ENCODE measurements at places on chromosomes 5 and 9.

GRCh38 chr5:158856794-158857193 is 242.9 kb downstream of the EBF1 start:
- no peak for DNase-seq

- DNase-seq, result no peak
Observed at GRCh38 chr9:95217936-95218335, 99.6 kb downstream of the FANCC start.

GRCh38 chr9:85427772-85428171 is 314.0 kb downstream of the AGTPBP1 start:
- DNase-seq, result no peak

- no peak for DNase-seq
Observed at GRCh38 chr5:126846344-126846743, 69.4 kb downstream of the LMNB1 start.

GRCh38 chr5:20972419-20972925 is 984.5 kb upstream of the CDH18 start:
- DNase-seq, result no peak

GRCh38 chr5:141260458-141261237 is 15.5 kb downstream of the PCDHB15 start:
- no peak for DNase-seq

DNA sequence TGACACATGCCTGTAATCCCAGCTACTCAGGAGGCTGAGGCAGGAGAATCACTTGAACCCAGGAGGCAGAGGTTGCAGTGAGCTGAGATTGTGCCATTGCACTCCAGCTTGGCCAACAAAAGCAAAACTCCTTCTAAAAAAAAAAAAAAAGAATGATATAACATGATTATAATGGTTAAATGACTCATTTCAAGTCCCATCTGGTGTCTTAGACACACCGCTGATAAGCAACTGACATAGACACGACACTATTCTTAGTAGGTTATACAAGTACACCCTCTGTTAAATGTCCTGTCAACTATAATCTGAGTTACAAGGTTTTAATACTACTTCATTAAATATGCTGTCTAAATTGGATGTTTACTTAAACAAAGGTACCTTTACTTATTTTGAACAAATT is 405.3 kb upstream of the CLINT1 start:
- no peak for DNase-seq

- no peak for DNase-seq
Observed at GRCh38 chr5:2515180-2515764, 236.2 kb downstream of the IRX2 start.

DNA sequence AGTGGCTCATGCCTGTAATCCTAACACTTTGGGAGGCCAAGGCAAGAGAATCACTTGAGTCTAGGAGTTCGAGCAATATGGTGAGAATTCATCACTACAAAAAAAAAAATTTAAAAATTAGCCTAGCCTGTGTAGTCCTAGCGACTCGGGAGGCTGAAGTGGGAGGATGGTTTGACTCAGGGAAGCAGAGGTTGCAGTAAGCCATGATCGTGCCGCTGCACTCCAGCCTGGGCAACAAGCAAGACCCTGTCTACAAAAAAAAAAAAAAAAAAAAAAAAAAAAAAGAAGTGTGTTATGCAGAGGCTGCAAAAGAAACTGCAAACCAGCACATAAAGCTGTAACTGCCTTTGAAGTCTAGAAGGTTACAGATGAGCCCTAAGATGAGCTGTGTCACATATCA is 116.9 kb upstream of the SLC1A3 start:
- DNase-seq, result no peak

DNA sequence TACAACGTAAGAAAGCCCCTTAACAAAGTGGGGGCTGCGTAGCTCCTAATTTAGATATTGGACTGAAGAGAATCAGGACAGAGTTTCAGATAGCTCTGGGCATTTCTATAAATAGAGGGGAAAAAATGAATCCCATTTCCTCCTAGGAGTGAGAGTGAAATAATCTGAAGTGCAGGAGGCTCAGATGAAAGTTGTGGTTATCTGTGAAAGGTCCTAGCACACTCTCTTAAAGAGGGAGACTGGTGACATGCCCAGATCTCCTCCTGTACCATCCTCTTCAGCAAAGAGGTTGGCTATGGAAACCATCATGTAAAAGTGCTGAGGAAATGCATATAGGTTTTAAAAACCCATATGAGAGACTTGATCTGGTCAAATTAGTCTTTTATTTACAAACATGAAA is 143.4 kb downstream of the GABRB2 start:
- no peak for DNase-seq

DNA sequence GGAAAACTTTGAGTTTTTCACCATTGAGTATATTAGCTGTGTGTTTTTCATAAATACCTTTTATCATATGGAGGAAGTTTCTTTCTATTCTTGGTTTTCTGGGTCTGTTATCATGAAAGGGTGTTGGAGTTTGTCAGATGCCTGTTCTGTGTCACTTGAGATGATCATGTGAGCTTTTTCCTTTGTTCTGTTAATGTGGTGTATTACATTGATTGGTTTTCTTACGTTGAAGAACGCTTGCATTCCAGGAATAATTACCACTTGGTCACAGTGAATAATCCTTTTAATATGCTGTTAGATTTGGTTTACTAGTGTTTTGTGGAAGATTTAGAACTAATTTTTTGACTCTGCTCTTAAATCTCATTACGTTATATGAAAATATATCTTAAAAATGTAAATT is 7.8 kb downstream of the PLEKHG4B start:
- no peak for DNase-seq

DNA sequence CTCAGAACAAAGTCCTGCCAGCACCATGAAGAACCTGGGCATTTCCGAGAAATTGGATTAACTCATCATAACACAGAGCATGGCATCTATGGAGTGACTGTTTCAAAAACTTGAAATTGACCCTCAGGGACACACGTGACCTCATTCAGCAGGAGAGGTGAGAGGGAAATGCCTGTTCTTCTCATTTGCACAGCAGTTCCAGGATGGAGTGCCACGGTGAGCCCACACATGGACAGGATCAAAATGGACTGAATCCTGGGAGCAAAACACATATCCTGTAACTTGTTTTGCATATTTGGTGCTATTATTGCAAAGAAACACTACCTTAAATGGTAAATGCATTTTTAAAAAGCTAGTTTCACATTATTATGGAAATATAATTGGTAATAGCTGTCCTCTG is 256.1 kb upstream of the IRX2 start:
- no peak for DNase-seq

DNA sequence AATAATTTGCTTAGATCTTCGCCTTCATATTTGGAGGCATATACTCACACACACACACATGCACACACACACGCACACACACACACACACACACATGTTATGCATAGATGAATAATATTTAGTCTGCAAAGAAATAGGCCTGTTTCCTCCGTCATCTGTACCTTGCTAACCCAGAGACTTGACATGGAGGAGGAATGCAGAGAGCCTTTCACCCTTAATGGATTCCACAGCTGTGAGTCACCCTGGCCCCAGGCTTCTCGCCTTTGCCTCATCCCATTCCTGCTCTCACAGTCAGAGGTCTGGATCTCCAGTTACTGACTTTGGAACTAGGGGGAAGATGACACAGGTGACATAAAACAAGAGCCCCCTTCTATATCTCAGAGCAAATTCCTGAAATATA is 29.7 kb downstream of the ZNF462 start:
- DNase-seq, result peak; percentile 85

GRCh38 chr5:155591273-155591672 is 577.7 kb downstream of the KIF4B start:
- DNase-seq, result no peak

DNA sequence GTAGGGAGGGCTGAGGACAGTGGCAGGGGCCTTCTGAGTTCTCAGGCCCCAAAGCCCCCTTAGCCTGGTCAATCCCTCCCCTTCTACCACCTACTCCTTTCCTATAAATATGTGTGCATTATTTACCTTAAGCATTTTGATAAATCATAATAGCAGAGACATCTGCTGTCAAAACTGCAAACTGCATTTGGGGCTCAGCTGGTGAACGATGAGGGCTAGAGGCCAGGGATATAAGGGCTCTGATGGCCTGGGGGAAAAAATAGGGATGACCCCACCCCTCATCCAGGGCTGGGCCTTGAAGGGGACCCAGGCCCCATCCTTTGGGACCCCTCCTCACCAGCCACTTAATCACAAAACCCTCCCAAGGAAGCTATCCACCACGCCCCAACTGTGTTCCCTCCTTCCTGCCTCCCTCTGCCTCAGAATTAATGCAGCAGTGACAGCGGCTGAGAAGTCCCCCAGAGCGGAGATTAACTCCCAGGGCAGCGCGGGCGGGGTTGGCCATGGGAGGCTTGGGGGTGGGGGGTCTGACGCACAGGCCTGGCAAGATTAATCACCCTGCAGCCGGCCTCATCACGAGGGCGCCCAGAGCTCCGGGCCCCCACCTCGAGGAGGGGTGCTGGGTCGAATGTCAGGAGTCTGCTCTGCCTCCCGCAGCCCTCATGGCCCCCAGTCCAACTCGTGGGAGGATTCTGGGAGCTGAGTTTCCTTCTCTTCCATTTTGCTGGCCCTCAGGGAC is 42.1 kb downstream of the CXXC5 start:
- no peak for DNase-seq

GRCh38 chr5:9545992-9546851 is at the start of gene SEMA5A:
Gene SEMA5A, minus strand, starts transcription at chr5:9546075. Its CDS starts 166,129 bp downstream, at chr5:9379946.
- no peak for DNase-seq

DNA sequence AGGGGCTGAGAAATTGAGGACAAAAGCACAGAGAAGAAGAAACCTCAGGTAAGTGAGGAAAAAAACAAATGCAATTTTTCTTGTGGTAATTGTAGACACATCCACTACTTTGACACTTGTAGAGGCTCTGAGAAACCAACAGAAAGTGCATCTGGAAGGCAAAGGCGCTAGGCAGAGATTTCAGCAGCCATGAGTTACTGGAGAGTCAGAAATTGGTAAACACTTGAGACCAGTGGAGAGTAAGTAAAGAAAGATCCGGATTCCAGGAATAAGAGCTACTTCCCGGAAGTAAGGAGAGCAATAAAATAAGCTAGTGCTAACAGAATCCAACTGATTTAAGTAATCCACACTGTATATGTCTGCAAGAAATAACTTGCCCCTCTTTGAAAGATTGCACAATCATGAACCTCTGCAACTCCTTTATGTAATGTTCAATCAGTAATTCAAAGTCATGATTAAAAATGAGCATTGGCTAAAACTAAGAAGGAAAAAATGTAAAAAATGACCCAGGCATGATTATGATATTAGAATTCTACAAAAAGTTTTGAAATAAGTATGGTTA is 382.1 kb downstream of the CDH18 start:
- DNase-seq, result no peak

- no peak for DNase-seq
Observed at GRCh38 chr9:76560481-76560922, 101.5 kb downstream of the GCNT1 start.

GRCh38 chr9:33166231-33167083 is 679 bp downstream of the B4GALT1 start:
- DNase-seq, result no peak

GRCh38 chr5:124952079-124952478 is 205.6 kb upstream of the ZNF608 start:
- DNase-seq, result no peak

DNA sequence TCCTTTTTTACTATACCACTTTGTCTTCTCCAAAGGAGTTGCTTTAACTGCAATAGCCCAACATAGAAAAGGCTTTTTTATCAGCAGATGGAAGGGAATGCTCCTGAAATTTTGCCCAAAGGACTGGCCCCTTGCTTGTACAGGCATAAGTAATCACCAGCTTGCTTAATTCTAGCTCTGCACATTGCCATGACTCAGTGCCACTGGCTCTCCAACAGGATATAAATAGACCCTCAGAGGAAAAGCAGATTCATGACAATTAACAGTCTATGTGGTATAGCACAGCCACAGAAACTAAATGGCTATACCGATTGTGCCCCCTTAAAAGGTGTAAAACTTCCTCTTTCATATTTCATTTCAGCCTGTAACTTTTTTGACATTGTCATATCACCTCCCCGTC is 227.0 kb downstream of the ZNF608 start:
- no peak for DNase-seq

- no peak for DNase-seq
Observed at GRCh38 chr5:67677422-67677970, 480.9 kb upstream of the CD180 start.

DNA sequence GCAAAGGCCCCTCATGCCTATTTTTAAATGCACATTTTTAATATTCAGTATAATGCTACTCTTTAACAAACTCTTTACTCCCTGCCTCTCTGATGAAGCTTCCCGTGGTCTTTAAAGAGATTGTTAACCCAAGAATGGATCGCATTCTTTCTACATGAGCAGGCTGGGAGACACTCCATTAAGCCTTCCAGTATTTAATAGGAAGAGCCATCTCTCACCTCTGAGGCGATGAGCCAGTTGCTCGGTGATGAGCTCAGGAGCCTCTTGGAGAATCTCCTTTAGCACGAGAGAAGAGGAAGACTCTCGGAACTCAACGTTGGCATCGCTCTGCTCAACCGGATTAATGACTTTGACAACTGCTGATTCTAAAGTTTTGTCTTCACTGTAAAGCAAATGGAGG is 59.6 kb downstream of the PRUNE2 start:
- no peak for DNase-seq

DNA sequence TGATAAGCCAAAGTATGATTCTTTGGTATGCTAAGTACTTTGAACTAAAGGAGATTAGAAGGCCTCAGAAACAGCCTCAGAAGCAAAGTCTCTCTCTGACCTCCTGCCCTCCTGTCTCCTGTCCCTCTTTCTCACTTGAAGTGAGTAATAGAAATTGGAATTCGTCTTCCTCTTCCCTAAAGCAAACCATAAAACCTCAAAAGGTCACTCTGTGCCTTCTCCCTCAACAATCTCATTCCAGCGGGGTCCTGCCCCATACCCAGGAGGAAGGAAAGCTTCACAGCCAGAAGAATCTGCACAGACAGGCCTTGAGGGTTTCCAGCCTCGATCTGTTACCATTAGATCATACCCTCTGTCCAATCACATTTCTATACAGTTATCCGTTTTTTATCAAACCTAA is 87.8 kb downstream of the HAPLN1 start:
- DNase-seq, result no peak

- no peak for DNase-seq
Observed at GRCh38 chr5:469752-470483, 26.9 kb downstream of the EXOC3 start.

GRCh38 chr9:129458663-129459546 is 162.0 kb downstream of the C9orf50 start:
- no peak for DNase-seq

- no peak for DNase-seq
Observed at GRCh38 chr5:64603676-64604075, 86.6 kb upstream of the SHISAL2B start.

GRCh38 chr5:75053304-75054133 is 1.2 kb upstream of the GCNT4 start:
- no peak for DNase-seq
